ENCODE measurements at places on chromosomes 12 and 14. TPM values are rescaled to one million over a fixed set of nuclear protein-coding genes. Genes with fewer than 3 reads are reported as not detected.
A peak's percentile ranks its signal among the peaks of the same experiment; 100 is the strongest.

GRCh38 chr14:41130274-41130673 lies 476.4 kb upstream of the LRFN5 start:
- DNase-seq: no peak

GRCh38 chr14:62179367-62180018 lies 417.3 kb downstream of the SNAPC1 start:
- peak; percentile 18 for DNase-seq

- no peak for DNase-seq
Observed at GRCh38 chr12:17064834-17065233, 458.9 kb upstream of the LMO3 start.

DNA sequence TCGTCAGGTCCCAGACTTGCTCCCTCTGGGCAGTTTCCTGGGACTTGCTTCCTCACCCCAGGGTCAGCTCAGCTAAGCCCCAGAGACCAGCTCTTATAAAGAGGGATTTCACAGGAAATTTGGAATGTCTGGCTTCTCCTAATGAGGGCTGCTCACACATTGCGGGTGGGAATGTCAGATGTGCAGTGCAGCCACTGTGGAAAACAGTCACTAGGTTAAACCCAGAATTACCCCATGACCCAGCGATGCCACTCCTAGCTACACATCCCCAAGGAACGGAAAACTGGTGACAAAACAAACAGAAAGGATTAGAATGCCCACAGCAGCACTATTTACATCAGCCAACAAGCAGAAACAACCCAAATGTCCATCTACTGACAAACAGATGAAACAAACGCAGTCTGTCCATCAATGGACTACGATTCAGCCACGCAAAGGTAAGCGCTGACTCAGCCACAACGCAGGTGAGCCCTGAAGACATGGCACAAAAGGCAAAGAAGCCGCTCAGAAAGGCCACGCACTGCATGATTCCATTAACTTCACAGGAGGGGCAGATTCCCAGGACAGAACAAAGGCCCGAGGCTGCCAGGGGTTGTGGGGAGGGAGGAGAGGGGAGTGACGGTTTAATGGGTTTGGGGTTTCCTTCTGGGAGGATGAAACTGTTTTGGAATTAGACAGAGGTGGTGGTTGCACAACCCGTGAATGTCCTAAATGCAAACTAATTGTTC lies 63.0 kb downstream of the NCOR2 start:
- peak; percentile 76 for DNase-seq

DNA sequence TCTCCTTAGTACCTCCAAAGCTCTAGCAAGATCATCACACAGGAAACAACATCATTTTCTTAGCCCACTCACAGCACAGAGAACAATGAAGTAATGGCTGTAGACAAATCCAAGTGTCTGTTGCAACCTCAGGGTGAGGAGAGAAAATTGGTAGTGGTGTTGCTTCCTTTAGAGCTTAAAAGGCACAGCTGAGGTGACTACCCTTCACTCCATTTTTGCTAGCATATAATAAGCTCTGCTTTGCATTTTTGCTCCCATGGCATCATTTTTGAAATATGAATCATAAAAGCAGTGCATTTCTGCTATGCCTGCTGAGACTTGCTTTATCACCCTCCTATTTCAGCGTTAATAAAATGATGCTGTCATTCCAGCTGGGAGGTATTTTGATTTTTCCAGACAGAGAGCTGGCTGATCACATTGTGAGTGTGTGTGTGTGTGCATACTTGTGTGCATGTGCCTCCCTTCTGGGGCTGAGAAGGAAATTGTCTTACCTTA lies 18.5 kb upstream of the PCNX1 start:
- DNase-seq: no peak

Gene KRT8
- 29.1 TPM for total RNA-seq

Gene WNT1
- total RNA-seq: not detected

Gene CELA1
- total RNA-seq: not detected
